ENCODE measurements at places on chromosomes 3 and 15. TPM values are rescaled to one million over a fixed set of nuclear protein-coding genes. Genes with fewer than 3 reads are reported as not detected.

The COL6A6 gene
- not detected for total RNA-seq

The RASGRF1 gene
- not detected for total RNA-seq

The MEX3B gene
- total RNA-seq, result 14.9 TPM

The KCNH8 gene
- 0.55 TPM for total RNA-seq

- no peak for DNase-seq
- H3K27ac ChIP-seq, result peak overlapping the region; percentile 98
Observed at GRCh38 chr15:62060896-62061280, 641 bp upstream of the VPS13C start.

DNA sequence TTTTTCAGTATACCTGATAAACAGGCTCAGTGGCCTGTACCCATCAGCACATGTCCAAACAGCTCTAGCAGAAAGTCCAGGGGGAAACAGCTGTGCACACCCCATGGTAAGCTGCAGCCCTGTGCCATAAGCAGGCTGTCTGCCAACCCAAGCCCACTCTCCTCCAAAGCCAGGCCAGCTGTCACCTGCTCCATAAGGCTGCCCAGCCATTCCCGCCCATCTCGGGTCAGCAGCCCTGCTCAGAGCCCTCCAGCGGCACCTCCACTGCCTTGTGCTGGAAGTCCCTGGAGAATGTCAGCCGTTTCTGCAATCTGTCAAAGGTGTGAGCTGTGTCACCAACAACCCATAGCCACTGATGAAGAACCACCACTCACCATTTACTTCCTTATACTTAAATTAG lies 82.0 kb downstream of the NTRK3 start:
- no peaks in the 10 kb centered on the region for H3K36me3 ChIP-seq
- H3K4me1 ChIP-seq, result no peaks in the 10 kb centered on the region
- no peak overlapping the region for H3K27ac ChIP-seq
- no peak overlapping the region for H3K4me3 ChIP-seq

DNA sequence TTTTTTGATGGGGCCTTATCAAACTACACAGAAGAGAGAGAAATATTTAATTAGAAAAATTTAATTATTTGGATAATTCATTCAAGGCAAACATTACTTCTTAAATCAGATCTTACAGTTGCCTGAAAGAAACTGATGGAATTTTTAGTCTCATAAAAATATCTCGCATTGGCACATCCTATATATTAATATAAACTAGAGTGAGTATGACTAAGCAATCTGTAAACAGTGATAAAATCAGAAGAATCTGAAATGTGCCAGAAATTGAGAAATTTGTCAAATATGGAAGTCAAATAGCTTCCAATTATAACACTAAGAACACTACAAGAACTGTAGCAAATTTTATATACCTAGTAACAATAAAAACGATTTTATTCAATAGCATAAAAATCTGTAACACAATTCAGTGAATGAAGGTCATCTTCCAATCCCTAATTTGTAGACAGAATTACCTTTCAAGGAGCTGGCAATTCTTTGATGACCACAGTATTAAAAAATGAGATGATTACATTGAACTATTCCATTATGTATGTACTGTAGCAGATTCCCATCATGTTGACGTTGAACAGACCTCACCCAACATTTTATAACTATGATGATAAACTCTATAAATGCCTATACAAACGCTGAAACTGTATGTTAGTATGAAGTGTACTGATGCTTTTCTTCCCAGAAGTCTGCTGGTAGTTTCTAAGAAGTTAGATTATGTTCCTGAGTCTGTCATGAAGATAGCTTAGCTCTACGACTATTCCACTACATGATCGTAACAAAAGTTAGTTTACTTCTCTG lies 63.0 kb downstream of the ALDH1A2 start:
- H3K27me3 ChIP-seq, result peaks cover 7% of the 10 kb centered on the region
- H3K27ac ChIP-seq, result no peak overlapping the region
- no peaks in the 10 kb centered on the region for H3K36me3 ChIP-seq
- no peaks in the 10 kb centered on the region for H3K4me1 ChIP-seq
- no peak for DNase-seq
- H3K4me3 ChIP-seq, result no peak overlapping the region

DNA sequence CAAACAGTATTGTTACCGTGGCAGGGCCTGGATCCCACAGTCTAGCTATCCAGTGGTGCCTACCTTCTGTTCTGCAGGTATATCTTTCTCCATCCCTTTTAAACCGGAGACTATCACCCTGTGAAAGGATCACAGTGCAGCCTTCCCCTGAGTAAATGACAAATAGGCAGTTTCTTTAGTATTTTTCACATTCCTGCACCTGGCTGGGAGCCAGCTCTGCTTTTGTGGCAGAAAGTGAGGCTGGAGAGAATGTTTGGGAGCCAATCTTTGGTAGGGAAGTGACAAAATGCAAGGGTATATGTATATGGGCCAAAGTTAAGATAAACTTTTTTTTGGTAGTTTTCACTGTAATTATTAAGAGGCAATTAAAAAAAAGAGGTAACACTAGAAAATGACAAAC lies 54.8 kb downstream of the ARHGEF26 start:
- no peaks in the 10 kb centered on the region for H3K4me1 ChIP-seq
- H3K27ac ChIP-seq, result no peak overlapping the region
- H3K4me3 ChIP-seq, result no peak overlapping the region
- DNase-seq, result no peak

- H3K4me1 ChIP-seq, result no peaks in the 10 kb centered on the region
- no peak overlapping the region for H3K27ac ChIP-seq
- DNase-seq, result no peak
- no peaks in the 10 kb centered on the region for H3K27me3 ChIP-seq
- H3K36me3 ChIP-seq, result no peaks in the 10 kb centered on the region
Observed at GRCh38 chr3:95424279-95424678, 1361.4 kb downstream of the NSUN3 start.

DNA sequence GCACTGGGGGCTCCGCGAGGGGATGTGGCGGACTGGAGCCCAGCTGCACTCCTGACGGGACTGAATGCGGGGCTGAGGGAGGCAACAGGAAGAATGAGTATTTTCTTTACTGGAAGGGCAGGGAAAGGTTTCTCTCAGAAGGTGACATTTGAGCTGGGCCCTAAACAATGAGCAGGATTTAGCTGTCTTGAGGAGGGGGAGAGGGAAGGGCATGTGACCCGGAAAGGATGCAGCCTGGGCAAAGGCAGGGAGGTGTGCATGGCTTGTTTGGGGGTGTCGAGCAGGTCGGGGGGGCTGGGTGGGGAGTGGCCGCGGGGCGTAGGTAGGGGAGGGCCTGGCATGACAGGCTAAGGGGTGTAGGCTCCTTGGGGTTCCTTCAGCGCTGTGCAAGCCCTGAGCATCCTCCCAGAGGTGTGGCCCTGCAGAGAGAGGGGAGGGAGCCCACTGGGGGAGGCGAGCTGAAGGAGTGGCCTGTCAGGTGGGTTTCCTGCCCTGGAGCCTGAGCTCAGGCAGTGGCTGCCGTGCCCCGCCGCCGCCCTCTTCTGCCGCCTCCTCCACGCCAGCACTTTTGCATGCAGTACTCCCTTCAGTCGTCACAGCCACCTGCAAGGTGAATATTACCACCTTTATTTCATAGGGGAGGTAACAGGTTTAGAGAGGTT lies 17.2 kb upstream of the ANKDD1A start:
- peak overlapping the region; percentile 79 for H3K27ac ChIP-seq
- peak overlapping the region; percentile 9 for H3K4me3 ChIP-seq
- no peaks in the 10 kb centered on the region for H3K27me3 ChIP-seq

DNA sequence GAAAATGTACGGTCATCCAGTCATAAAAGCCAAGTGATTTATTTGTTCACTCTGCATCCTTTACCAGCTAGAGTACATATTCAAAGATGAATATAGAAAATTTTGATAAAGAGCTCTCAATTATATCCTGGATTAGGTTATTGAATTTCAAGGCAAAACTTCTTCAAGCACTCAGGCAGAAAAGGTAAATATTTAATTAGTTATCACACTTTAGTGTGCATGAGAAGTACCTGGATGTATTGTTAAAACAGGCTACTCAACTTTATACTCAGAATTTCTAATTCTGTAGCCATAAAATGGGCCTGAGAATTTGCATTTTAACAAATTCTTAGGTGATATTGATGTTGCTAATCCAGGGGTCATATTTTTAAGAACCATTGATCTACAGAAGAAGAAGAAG lies 45.3 kb downstream of the ILDR1 start:
- no peak overlapping the region for H3K4me3 ChIP-seq
- no peaks in the 10 kb centered on the region for H3K36me3 ChIP-seq
- no peak for DNase-seq
- no peaks in the 10 kb centered on the region for H3K27me3 ChIP-seq
- H3K4me1 ChIP-seq, result no peaks in the 10 kb centered on the region

DNA sequence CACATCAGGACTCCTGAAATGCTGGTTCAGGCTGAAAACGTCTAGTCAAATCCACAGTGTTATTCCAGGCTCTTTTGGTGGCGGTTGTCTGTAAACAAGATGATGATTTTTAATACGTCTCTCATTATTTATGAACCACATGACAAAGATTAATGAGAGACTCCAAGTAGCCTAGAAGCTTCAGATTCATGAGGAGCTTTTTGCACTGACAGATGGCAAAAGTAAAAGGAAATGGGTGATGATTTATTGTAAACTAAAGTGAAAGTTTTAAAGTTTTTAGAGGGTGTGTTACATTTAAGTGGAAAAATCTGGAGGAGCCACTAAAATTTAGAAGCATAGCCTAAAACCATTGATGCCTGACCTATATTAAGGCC lies 77.0 kb downstream of the BBX start:
- DNase-seq, result no peak
- peak overlapping the region; percentile 67 for H3K27ac ChIP-seq
- no peaks in the 10 kb centered on the region for H3K27me3 ChIP-seq
- peaks cover 4% of the 10 kb centered on the region for H3K4me1 ChIP-seq
- peak overlapping the region; percentile 19 for H3K4me3 ChIP-seq
- H3K36me3 ChIP-seq, result no peaks in the 10 kb centered on the region

DNA sequence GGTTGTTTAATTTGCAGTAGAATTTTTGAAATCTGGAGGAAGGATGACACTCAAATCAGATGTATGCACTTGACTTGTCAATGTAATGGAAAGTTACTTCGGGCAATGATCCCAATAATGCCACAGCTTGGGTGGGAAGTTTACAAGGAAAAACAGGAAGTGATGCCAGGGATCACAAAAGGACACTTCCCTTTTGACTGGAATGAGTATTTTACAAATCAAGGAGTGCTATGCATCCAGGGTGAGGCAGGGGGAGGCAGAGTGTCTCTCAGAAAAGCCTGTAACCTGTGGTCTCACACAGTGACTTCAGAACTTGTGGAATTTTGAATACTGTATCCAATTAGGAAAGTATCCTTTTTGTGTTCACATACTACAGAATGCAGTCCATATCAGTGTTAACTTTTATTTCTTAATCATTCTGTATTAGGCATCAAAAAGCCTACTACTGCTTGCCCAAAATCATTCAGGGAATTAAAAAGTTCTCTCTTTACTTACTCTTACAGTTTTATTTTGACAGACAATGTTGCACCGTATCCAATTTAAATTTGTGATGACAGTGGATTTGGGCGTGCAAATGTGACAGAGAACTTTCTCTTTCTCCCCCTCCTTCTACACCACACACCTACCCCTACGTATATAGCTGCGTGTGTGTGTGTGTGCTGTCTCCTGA lies 445.1 kb downstream of the MECOM start:
- no peak overlapping the region for H3K4me3 ChIP-seq
- H3K27me3 ChIP-seq, result no peaks in the 10 kb centered on the region
- peak; percentile 46 for DNase-seq
- no peaks in the 10 kb centered on the region for H3K36me3 ChIP-seq
